ENCODE measurements at places on chromosomes 3 and 15.

GRCh38 chr15:38254051-38254883 is 1.6 kb downstream of the SPRED1 start:
- DNase-seq = peak; percentile 12

DNA sequence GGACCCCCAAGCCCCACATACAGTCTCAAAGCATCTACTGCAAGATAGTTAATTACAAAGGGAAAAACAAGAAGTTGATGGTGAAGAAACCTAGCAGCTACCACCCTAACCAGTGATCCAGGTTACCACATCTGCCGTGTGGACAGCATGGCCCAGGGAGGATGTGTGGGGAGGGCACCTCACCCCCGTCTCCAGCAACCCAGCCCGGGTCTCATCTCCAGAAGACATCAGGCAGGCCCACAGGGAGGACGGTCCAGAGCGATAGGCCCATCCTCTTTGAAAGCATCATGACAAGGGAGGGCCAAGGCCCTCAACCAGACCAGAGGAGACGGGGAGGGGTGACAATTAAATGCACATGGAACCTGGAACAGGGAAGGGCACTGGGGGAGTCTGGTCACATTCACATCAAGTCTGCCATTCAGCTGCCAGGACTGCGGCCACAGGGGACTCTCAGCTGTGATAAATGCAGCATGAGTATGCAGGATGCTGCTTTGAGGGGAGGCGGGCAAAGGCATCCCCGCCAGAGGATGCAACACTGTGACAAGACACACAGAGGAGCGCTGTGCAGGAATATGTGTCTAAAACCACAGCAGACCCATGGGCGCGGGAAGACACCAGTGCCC is 18.8 kb downstream of the ZXDC start:
- DNase-seq = no peak

- no peak for DNase-seq
Observed at GRCh38 chr3:171732756-171733155, 77.5 kb downstream of the PLD1 start.

DNA sequence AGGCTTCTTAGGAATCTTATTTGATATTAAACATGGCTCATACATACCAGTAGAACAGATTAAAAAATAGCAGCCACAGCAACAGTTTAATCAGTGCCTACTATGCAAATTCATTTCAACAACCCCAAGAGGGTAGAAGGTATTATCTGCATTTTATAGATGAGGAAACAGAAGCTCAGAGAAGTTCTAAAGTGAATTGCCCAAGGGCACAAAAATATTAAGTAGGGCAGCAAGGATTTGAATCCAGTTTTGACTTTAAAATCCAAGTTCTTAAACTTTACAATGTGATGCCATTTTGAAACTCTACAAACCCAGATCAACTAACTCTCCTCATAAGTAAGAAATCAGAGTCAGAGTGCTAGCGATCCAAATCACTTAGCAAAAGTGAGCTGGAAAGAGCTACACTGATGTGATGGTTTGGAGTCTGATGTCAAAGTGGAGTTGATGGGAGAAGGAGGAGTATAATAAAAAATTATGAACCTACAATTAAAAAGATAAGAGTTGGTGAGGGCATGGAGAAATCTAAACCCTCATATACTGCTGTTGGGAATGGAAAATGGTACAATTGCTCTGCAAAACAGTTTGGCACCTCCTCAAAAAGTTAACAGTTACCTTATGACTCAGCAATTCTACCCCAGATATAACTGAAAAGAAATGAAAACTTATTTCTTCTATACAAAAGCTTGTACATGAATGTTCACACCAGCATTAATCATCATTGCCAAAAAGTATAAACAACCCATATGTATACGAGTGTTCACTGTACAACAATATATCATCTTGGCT is 51.0 kb upstream of the PLXND1 start:
- DNase-seq = no peak

- no peak for DNase-seq
Observed at GRCh38 chr15:80890341-80891005, 99.1 kb downstream of the MESD start.

DNA sequence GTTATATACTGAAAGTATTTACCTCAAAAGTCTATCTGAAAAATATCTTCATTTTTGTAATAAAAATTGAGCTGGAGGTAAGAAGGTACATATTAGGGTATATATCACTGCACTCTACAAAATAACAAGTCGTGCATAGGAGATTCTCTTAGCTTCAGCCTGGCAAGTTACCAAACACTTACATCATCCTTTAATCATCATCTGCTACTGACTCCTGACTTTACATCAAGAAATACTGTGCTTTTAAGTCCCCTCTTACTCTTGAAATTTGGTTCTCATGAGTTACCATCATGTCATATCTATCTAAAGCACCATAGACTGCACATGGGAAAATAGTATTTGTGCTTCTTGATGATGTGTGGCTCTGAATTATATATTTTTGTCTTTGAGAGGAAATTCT is 50.8 kb downstream of the LYSMD4 start:
- no peak for DNase-seq

GRCh38 chr3:9769426-9770275 is at the start of gene CAMK1:
Gene CAMK1, minus strand, starts transcription at chr3:9769947. Its CDS starts 2,198 bp downstream, at chr3:9767749.
- DNase-seq = peak; percentile 79

GRCh38 chr3:42035816-42036482 is 55.2 kb upstream of the TRAK1 start:
- no peak for DNase-seq

DNA sequence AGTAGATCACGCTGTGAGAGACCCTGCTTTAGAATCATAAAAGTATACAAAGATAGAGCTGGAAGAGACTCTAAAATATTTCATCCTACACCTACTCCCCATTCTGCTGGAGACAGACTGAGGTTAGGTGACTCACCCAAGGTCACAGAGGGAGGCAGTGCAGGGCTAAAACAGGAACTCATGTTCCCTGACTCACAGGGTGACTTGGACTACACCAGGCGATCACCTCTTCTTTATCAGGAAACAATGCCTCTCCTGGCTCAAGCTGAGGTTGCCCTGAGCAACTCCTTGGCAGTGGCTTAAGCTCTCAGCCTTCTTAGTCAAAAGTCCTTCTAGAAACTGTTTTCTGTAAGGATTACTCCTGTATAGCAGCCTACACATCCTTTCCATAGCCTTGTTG is 26.4 kb upstream of the TNFAIP8L3 start:
- DNase-seq = no peak

DNA sequence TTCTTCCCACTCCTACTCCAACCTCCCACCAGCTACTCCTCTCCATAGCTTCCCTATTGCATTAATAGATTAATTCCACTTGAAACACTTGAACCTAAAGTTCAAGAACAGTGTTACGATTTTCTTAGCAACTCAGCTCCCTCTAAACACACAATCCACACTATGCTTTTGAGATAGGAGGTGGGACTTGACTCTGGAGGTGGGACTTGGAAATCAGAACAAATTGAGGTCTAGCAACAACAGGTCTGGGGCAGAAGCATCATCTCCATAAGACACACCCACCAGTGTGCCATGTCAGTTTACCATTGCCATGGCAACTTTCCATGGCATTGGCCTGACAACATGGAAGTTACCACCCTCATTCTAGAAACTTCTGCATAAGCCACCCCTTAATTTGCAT is 336.5 kb upstream of the ALCAM start:
- DNase-seq = no peak

DNA sequence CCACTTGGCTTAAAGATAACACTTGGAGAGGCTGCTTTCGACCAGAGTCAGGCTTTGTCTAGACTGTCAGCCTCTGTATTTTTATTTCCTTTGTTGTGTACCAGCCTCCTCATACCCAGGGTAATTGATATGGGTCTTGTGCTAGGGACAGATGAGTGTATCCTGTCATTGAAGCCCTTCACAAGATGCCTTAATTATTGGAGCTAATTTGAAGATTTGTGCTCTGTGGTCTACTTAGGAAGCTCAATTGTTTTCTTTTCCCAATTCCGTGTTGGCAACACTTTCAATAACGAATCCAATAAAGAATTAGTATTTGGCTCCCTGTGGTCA is 60.5 kb upstream of the DPH6 start:
- DNase-seq = no peak

DNA sequence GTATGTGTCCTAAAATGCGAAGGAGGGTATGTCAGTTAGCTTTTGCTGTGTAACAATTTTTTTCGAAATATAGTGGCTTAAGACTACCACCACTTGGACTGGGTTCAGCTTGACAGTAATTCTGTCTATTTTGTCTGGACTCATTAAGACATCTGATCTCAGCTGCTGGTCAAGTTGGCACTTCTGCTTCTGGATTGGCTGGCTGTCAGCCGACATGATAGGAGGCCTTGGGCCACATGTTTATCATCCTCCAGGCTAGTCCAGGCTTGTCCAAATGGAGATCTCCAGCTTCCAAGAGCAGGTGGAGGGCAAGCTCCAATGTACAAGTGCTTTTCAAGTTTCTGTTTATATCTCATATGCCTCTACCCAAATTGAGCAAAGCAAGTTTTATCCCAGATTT is 95.9 kb downstream of the GALK2 start:
- no peak for DNase-seq

Data from activated CD4-positive, alpha-beta T cell treated with anti-CD3 and anti-CD28 coated beads, Interleukin-2, amount 50 U/mL, for 48 hours (primary cell).